ENCODE measurements at places on chromosomes 13 and 19. TPM values are rescaled to one million over a fixed set of nuclear protein-coding genes. Genes with fewer than 3 reads are reported as not detected.

SYCN gene
- polyA plus RNA-seq = not detected

NALCN gene
- 2.0 TPM for polyA plus RNA-seq

- DNase-seq = no peak
These were observed 162.1 kb upstream of the TMTC4 start for GRCh38 chr13:100836711-100837110.

- DNase-seq = no peak
These were observed 209.1 kb upstream of the STARD13 start for GRCh38 chr13:33494596-33495204.

DNA sequence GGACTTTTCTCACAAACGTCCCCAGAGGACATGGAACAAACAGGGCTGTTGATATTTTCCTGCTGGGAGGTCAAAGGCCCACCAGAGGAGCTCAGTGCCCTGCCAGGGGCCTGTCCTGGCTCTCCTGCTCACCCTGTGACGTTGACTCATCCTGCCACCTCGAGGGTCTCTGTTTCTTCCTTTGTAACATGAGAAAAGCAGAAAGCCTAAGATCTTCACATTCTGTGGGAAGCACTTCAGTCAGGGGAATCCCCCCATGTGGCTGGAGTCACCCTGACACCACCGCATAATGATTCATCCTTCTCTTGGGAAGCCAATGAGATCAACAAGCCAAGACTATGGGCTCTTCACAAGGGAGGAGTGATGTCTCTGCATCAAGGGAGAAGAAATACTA is 147.9 kb downstream of the KATNAL1 start:
- no peak for DNase-seq

DNA sequence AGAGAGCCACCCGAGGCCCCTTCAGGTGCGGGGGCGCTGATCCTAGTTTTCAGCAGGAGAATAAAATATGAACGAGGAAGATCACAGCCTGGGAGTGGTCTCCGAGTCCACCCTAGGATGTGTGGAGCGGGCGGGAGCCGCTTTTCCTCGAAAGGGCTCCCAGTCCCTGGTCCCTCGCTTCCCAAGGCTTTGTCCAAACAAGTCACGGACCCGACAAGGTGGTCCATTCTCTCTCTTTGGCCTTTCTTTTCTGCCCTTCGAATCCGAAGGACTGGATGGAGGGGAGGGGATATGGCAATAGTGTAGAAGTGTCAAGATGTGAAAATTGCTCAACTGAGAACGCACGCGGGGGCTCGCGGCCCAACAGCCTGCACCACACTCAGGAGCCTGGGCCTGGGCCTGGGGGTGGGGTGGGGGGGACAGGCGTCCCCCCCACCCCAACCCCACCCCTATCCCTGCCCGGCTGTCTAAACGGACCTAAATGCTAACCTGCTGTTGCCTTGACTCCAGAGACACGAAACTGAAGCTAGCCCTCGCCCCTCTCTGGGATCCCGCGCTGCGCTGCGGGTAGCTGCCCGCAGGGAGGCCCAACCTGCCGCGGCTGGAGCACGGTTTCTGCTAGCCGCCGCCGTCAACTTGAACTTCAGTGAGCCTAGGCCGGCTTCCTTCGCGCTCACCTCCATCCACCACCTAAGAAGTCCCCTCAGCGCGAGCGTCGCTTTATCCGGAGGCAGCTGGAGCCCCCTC is 7.1 kb downstream of the ZIC2 start:
- DNase-seq = no peak

GRCh38 chr19:20279516-20279915 is 112.5 kb downstream of the ZNF486 start:
- DNase-seq = no peak

DNA sequence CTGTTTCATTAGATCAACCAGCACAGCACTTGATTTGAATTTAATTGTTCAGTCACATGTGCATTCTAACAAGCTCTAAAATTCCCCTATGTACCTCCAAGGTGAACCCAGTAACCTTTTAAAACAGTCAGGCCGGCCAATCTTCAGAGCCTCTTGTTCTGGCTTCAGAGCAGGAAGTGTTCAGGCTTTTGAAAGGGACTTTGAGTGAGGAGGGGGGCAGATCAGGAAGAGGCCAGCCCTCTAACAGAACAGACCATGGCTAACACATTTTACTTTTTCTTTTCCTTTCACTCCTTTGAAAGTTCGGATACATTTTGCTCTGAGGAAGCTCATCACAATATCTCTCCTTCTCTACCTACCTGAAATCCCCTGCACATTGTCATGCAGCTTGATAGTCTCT is 390.3 kb downstream of the TBC1D4 start:
- DNase-seq = no peak

- DNase-seq = no peak
These were observed 35.6 kb upstream of the GPR183 start for GRCh38 chr13:99342723-99343315.

Measured in ovary (tissue), 10 donors.